ENCODE measurements at places on chromosomes 7 and 10.
A peak's percentile ranks its signal among the peaks of the same experiment; 100 is the strongest.

- DNase-seq, result peak; percentile 92
Measured at GRCh38 chr10:10796774-10797415, 220.8 kb upstream of the CELF2 start.

GRCh38 chr7:55441774-55442522 is 76.8 kb downstream of the LANCL2 start:
- DNase-seq, result peak; percentile 14

DNA sequence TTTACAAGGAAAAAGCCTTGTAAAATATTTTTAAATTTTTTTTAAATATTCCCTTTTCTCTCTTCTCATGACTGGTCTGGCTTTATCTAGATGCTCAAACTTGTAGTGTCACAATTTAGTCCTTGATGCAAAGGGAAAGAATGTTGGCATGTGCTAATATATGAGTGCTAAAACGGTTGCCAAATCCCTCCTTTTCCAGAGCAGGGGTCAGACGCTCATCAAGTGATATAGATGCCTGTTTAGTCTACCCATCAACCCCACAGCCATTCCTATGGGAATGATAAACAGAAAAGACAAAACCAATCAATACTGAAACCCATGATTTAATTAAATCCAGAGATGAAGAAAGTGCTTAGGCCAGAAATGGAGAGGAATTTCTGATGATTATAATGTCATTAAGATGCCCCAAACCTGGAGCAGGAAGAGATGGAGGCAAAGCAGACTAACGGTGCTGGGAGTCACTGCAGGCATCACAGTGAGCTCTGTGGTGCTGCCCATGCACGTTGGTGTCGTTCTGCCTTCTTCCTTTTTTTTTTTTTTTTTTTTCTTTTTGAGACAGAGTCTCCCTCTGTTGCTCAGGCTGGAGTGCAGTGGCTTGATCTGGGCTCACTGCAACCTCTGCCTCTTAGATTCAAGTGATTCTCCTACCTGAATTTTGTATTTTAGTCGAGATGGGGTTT is 210.1 kb upstream of the STK17A start:
- no peak for DNase-seq

DNA sequence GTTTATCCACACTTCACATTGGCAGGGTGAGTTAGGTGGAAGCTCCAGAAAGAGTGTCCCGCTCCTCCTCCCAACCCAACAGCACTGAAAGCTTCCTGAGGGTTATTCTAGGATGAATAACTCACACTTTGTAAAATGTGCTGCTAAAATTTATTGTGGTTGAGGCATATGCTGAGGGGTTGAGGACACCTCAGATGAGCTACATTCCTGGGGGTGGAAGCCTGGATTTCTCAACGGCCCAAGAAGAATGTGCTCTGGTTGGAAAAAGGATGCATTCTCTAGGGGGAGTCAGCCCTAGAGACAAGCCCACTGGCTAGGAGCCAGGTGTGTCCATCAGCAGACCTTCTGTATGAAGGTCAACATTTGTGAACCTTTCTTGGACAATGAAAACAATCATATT is 91.5 kb upstream of the PDE1C start:
- DNase-seq, result no peak

DNA sequence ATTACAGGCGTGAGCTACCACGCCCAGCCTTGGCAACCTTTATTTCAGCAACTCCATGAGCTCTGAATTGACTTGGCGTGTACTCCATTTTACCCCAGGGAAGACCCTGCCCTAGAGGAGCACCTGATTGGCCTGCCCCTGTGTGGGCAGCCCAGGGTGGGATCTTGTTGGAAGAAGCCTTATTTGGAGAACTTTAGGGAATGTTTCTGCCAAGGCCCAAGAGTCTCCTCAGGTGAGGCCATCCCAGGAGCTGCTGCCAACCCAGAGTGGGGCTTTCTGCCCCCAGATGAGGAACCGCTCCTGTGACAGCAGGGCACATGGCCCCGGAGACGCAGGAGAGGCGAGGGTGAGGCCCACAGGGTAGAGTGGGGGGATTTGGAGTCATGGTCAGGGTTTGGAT is 42.0 kb downstream of the VWA2 start:
- no peak for DNase-seq

DNA sequence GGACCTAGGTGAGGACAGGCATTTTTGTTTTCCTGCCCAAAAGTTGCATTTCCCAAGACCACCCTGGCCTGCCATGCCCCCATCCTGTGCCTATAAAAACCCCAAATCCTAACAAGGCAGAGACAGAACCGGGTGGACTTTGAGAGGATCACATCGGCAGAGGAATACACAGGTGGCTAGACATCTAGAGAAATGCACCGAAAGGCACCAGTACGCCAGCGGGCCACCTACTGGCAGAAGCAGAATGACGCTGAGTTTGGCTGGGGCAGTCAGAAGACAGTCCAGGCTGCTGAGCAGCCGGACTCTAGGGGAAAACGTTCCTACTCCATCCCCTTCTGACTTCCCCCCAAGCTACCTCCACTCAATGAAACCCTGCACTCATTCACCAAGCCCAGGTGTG is 2.8 kb downstream of the AKR1C4 start:
- no peak for DNase-seq

DNA sequence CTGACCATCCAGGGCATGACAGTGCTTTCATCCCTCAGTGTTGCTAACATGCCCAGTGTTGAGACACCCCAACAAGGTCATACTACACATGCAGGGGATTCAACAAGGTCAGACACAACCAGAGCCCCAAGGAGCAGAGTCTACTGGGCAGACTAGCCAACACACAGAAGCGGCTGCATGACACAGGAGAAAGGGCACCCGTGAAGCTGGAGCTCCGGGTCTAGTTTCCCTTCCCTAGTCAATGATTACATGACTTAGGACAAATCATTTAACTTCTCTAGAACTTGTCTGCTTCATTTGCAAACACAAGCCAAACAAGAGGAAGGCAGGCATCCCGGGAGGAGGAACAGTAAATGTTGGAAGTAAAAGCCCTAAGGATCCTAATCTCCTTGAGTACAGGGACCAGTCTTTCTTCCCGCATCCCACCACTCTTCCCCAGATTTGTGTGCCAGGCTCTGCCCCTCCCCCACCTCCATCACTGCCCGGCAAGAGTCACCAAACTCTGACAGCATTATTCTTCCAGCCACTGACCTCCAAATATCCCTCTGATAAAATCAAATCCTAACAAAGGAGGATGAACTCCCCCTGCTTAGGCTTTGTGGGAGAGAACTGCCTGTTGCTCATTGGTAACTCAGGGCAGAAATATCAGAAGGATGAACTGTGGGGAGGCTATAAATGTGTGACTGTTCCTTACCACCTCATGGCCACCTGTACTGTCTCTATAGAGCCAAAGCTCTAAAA is 104.3 kb downstream of the KCNMA1 start:
- DNase-seq, result no peak

DNA sequence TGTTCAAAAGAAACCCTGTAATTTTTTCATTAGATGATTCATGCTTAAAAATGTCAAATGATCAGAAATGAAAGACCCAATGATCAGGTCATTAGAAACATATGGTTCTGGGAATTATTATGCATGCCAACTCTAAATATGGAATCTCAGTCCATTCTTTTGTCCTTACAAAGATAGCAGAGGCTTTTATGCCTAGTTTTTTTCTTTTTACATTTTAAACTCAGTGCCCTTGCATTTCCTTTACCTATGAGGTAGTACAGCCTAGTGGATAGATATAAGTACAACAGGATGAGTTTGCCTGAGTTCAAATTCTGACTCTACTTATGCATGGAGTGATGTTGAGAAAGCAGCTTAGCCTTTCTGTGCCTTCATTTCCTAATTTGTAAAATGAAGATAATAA is 392.9 kb downstream of the SUGCT start:
- no peak for DNase-seq

DNA sequence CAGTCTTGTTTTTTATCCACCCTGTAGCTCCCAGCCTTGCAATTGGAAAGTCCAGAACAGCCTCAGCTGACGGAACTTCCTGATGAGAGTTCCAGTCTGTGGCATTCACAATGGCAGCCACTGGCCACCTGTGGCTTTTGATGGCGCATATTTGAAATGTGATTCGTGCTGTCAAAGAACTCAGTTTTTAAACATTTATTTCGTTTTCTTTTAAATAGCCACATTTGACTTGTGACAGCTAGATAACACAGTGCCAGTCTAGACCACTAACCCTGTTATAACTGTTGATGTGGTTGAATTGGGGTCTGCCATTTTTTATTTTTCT is 97.3 kb downstream of the INPP5A start:
- no peak for DNase-seq

GRCh38 chr10:8043569-8044306 is 10.8 kb upstream of the GATA3 start:
- DNase-seq, result no peak

GRCh38 chr10:44382131-44382858 is 2.6 kb downstream of the CXCL12 start:
- no peak for DNase-seq

- no peak for DNase-seq
Measured at GRCh38 chr7:133568544-133568943, 315.7 kb downstream of the EXOC4 start.

GRCh38 chr10:1920127-1920526 is 182.8 kb upstream of the ADARB2 start:
- DNase-seq, result no peak

- no peak for DNase-seq
Measured at GRCh38 chr7:128458956-128459355, 3.3 kb downstream of the HILPDA start.

DNA sequence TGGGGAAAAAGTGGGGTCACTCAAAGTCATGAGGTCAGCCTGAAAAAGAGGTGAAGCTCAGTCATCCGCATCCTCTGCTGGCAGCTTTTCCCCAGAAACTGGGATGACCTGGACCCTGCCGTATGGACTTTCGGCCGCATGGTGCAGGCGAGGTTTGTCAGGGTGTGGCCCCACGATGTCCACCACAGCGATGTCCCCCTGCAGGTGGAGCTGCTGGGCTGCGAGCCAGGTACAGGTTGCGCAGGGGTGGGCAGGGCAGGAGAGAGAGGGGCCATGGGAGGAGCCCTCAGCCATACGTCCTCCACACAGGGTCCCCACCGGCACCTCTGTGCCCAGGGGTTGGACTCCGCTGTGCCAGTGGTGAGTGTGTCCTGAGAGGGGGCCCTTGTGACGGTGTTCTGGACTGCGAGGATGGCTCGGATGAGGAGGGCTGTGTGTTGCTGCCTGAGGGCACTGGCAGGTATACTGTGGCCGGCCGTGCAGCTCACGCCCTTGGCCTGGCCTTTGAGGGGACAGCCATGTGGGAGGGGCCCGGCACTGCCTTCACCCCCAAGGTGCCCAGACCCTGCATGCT is 23.0 kb upstream of the ZNF467 start:
- no peak for DNase-seq

- no peak for DNase-seq
Measured at GRCh38 chr7:148256433-148256832, 334.1 kb upstream of the C7orf33 start.

DNA sequence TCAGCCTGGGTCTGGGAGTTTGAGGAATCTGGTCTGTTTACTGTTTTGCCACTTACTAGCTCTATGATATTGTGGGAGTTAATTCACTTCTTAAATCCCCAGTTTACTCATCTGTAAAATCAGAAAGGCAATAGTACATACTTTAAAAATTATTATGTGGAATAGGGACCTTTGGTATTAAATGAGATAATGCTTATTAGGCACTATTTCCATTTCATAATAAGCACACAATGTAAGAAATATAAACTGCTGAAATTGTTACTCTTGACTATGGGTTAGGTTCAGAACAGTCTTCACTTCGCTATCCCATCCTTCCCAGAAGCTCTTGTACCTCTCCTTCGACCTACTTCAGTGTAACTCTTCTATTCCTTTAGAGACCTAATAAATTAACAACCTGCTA is 47.2 kb downstream of the AGK start:
- DNase-seq, result no peak

DNA sequence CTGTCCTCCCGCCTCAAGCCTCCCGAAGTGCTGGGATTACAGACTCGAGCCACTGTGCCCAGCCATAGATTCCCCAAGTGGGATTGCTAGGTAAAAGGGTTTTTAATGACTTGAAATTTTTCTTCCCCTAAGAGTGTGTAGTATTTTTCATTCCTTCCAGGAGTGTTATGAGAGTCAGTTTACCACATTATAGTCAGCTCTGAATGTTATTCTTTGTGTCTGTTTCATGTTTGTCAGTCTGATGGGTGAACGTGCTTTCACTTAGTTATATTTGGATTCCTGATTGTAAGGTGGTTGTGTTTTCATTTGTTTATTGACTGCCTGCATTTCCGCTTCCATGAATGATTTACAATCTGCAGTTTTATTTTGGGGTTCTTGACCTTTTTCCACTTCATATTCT is 6.3 kb downstream of the ZNF212 start:
- no peak for DNase-seq

GRCh38 chr10:46305079-46305818 is 18.5 kb downstream of the ANTXRL start:
- DNase-seq, result no peak

DNA sequence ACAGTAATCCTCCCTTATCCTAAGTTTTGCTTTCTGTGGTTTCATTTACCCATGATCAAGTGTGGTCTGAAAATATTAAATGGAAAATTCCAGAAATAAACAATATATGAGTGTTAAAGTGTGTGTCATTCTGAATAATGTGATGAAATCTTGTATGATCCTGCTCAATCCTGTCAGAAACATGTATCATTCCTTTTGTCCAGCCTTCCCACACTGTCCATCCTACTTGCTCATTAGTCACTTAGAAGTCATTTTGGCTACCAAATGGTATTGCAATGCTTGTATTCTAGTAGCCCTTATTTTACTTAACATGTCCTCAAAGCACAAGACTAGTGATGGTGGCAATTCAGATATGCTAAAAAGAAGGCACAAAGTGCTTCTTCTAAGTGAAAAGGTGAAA is 1211.2 kb upstream of the SORCS1 start:
- DNase-seq, result no peak

DNA sequence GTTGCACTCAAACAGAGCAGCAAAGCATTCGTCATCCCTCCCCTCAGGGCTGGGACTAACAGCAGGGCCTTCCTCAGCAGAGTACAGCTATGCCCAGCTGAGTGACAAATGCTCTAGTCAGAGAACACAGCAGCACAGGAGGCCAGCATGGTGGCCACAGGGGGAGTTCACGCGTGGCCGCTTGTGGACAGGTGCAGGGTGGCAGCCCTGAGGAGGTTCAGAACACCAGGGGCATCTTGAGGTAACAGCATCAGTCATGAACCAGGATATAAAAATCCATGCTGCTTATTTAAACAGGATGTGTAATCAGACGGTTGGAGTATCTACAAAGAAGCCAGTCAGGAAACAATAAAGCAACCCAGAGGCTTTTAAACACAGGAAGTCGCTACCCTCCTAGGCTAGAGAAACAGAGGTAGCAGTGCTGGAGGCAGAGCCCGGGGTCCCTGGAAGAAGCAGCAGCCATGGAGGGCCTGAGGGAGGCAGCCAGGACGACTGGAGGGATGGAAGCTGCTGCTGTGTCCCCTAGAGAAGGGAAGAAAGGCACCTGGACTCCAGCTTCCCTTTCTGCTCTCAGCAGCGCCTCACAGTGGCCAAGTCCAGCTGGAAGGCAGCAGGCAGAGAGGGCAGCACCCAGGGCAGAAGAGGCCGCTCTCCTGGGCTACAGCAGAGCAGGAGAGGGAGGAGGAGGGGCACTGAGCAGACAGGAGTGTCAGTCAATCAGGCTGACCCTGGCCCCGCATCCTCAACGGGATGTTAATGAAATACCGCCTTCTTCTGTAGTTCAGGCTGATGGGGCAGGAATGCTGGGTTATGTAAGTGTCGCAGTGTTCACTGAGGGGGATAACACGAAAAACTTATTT is 70.8 kb upstream of the UCN3 start:
- no peak for DNase-seq

GRCh38 chr10:96740579-96741281 is 20.4 kb upstream of the PIK3AP1 start:
- DNase-seq, result no peak

All from retinal pigment epithelial cell (primary cell).